ENCODE measurements at places on chromosomes 3 and 15. TPM values are rescaled to one million over a fixed set of nuclear protein-coding genes. Genes with fewer than 3 reads are reported as not detected.
A peak's percentile ranks its signal among the peaks of the same experiment; 100 is the strongest.

- DNase-seq: no peak
These were observed 119.9 kb downstream of the FOXP1 start for GRCh38 chr3:71463617-71464016.

DNA sequence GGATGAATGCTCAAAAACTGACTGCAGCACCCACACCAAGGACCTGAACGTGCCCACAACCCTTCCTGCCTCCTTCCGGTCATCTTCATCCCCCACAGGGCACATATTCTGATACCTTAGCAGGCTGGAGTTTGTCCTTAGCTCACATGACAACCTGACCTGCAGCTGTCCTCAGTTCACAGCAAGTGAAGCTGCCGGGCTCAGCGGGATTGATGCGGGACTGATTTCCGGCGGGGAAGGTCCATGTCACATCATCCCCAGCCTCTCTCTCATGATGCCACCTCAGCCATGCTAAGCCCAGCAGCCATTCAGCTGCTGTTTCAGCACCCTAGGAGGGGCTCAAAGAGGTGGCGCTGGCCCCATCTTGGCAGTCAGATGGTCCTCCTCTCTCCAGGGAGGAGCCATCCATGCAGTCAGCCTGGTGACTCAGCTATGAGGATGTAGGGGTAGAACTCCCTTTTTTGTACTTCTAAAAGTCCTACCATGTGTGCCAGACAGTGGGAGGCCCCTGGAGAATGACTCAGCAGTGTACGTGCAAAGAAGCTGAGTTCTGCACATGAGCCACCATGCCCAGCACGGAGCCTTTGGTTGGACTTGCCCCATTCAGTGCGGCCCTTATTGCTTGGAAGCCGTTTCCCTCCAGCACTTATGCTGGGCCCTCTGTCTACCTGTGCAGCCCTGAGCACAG lies 9.5 kb downstream of the CA12 start:
- peak; percentile 60 for DNase-seq

DNA sequence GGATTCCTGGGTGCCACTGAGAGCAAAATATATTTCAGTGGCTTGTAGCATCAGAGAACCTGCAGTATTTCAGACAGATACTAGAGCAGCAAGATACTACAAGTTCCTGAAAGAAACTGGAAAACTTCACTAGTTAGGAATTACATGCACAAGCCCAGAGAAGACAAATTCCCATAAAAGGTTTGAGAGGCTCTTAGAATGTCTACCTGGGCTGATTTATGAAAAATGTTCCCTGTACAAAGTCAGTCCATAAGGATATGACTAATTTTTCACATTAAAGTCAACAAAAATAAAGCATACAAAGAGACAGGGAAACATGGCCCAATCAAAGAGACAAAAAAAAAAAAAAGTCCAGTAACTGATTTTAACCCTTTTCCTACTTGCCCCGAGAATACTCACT lies 302.6 kb downstream of the POLQ start:
- DNase-seq: no peak

DNA sequence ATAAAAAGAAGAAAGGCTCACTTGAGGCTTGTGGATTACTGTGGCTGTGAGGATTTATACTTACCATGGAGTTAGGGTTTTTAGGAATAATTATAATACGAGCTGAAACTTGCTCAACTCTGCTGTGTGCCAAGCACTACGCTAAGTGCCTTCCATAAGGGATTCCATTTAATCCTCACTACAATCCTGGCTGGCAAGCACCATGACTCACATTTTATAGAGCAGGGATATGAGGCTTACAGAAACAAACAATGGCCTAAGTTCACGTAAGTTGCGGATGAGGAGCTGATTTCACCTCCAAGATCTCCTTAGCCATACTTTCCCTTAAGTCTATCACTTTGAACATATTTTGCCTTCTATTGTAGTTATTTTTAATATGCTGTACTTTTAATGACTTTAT lies 43.9 kb upstream of the ARL8B start:
- no peak for DNase-seq

SPESP1 gene
- not detected for total RNA-seq

- no peak for DNase-seq
These were observed 87.2 kb upstream of the TBL1XR1 start for GRCh38 chr3:177284383-177284881.

RAD54L2 gene
- 22.6 TPM for total RNA-seq

DNA sequence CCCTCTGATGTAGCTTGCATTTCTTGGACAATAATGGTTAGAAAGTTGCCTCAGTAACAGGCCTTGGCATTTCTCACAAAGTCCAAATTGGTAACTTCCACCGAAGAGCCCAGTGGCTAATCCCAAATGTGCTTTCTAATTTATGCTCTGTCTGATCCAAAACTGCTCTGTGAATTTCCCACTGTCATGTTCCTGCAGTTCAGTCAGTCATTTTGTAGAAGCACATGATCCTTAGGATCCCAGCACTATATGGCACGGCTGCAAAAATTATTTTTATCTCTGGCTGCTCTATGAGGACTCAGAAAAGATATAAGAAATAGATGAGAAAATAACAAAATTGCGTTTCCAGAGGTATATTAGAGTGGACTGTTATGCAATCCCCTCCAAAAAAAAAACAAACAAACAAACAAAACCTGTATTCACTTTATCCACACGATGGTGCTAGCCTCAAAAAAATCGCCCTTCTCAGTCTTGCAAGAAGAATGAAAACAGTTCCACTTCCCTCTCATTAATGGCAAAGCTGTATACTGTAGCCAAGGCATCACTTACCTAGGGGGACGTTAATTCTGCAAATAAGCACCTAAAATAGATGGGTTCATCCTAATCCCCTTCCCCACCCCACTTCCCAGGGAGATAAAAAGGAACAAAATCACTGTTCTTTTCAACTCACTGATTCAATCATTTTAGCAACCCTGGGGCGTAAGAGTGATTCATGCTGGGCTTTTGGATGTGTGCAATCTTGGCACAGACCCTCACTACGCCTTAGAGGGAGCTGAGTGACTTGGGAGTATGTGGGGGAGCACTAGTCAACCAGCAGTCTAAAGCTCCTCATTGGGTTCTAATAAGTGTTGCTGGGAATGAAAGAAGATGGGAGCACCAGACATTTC lies 61.3 kb downstream of the TMCO5A start:
- DNase-seq: peak; percentile 28

DNA sequence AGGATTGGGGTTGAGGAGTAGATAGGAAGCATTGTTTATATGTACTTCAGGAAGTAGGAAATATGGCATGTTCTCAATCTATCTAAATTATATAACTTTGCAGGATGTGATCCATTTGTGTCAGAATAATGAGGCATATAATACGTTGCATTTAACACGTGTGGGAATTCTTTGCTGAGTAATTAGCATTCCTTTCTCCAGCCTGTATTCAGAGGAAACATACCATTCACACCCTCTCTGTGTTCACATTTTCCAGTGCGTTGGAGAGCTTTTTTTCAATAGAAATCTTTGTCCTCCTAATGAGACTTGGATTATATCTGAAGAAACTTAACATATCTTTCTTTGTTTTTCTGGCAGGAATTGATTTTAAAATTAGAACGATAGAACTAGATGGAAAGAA lies 33.0 kb upstream of the APH1B start:
- DNase-seq: no peak

All from PC-9 (cell line).